ENCODE measurements at places on chromosomes 2 and 18.

DNA sequence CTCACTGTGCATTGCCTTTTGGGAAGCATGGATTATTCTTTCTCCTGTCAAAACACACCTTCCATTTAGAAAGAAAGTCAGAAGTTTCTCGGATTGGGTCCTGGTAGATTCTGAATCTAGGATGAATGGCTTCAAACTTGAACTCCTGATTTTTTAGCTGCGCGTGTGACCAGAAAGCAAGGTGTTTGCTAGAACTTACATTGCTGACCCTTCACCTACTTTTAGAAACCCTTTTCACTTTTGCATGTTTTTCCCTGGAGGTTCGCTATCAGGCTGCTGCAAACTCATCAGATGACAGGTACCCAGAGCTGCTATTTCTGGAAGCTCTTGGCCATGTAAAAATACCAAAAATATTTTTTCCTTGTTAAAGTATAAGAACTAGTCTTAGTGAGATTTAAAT is 132.0 kb downstream of the QPCT start:
- DNase-seq, result no peak

GRCh38 chr2:176755537-176756135 is 457.0 kb upstream of the HNRNPA3 start:
- no peak for DNase-seq

DNA sequence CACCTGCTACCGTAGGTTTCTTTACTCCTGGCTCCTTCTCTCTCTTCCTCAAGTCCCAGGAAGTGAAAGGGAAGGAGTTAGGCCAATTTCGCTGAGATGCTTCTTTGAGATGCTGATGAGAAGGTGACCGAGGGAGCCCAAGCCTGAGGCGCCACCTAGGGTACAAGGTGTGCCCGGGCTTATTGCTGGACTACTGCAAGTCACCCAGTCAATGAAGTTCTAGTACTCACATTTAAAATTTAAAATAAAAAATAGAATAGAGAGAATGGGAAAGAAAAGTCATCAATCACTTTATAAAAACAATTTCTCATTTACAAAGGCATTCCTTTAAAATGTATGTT is 45.3 kb downstream of the ACAA2 start:
- DNase-seq, result peak; percentile 29

GRCh38 chr2:211503198-211503597 is 946.8 kb downstream of the CPS1 start:
- no peak for DNase-seq

DNA sequence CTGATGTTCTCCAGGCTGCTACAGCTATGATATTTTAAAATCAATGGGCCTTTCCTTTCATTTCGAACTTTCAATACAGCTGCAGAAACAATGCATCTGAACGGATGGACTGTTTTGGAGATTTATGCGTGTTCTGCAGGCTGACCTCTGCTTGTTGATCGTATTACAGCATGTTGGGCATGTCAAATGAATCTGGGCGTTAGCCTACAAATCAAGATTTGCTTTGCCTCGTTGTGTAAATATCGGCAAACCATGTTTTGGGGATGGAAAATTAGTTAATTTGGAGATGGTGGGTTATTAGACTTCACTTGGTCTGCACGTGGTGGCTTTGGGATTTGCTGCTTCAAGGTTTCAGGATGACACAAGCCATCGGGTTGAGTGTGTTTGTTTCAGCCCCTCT is 129.3 kb downstream of the AGAP1 start:
- DNase-seq, result no peak

DNA sequence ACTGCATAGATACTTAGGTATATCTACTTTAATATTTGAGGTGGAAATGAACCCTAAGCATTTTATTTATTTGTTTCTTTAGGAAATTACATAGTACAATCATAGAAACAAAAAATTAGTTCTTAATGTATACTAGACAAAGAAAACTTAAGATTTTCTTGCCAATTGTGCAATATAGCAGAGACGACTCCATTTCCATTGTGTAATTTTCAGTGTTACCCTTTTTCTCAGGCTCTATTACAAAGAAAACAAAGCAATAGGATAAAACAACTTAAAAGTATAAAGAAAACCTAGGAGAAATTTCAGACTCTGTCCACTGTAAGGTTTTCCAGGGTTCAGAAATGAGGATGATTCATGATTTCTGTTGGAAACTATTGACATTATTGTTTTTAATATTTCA is 89.0 kb upstream of the SERTAD2 start:
- no peak for DNase-seq
